IMR-90 (cell line): ENCODE measurements at places on chromosomes 5 and 9. TPM values are rescaled to one million over a fixed set of nuclear protein-coding genes. Genes with fewer than 3 reads are reported as not detected.

The BAAT gene
- polyA plus RNA-seq = not detected in 2 replicates

The GPRIN1 gene
- polyA plus RNA-seq = 4.7 and 5.1 TPM in 2 replicates

The ADGRV1 gene
- polyA plus RNA-seq = 0.09 TPM in 1 of 2 replicates, not detected in the other

The ZNF474 gene
- polyA plus RNA-seq = 0.19 and 0.24 TPM in 2 replicates

GRCh38 chr9:133545494-133546286 is 11.2 kb downstream of the ADAMTSL2 start:
- DNase-seq = no peak

GRCh38 chr9:98135558-98135934 is 16.5 kb upstream of the TRIM14 start:
- no peak for DNase-seq

DNA sequence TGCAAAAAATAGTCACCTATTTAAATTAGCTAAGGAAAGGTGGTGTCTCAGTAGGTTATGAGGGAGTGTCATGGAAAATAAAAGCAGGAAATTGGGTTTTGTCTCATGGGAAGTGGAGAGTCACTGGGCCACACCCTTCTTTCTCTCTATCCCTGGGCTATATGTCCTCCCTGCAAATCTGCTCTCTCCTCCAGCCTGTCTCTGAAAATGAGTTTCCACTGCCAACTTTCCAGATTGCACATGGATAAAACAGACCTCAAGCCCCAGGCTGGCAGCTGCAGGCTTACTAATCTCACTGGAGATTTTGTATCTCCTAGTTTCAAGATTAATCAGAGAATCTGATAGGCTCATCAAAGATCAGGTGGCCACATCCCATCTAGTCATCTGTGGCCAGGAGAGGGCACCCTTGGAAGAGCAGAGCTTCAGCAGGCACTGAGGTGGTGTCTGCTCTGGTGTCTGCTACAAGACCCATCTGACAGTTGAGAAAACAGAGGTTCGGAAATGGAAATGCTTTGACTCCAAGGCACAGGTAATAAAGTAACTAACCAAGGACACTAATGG is 178.9 kb downstream of the MSX2 start:
- no peak for DNase-seq

DNA sequence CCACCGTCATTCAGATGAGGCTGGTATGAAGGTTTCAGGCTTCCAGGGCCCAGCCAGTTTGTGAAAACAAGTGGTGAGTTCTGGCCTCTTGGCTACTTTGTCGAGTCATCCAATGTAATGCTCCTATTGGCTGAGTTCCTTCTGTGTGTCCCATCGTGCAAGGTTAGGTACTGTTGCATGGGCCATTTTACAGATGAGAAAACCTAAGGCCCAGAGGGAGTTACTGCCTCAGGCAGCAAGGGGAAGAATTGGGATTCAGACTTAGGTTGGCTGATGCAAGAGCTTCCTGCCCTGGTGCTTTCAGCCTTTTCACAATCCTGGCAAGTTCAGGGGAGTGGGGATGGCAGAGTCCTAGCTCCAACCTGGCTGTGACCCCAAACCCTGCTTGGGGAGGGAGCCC is 17.4 kb upstream of the PITX1 start:
- no peak for DNase-seq

DNA sequence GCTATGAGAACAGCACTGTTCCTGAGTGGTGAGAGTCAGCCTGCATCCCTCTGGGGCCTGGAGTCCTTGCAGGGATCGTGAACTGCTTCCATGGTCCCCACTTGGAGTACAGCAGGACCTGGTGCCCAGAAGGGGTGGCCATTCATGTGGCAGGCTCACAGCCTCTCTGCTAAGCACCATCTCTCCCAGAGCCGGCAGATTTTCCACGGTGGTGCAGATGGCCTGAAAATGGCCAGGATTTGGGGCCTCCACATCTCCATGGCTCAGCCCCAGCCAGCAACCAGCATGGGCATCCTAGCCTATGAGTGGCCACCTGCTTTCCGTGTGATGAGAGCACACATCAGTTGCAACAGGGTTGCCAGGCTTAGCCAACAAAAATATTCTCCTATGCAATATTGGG is 33.9 kb upstream of the SEMA4D start:
- no peak for DNase-seq
